CD4-positive, alpha-beta memory T cell (primary cell): ENCODE measurements at places on chromosomes 12 and 14.

GRCh38 chr12:53532021-53532420, 24.7 kb upstream of the NPFF start:
- DNase-seq, result no peak

DNA sequence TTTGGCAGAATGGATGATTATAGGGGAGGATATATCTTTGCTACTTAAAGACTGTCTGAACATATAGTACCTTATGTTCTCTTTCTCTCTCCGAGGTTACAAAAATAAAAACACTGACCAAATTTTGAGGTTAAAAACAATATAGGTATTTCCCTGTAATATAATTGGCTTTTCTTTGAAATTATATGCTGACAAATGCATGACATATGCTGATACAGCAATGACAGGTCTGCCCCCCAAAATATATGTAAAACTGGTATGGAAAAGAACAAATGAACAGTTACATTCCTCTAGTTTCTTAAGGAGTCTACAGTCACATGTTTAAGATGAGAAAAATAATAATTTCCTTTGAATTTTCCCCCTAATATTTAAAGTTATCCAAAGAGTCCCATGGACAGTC, 405.7 kb downstream of the SOX5 start:
- no peak for DNase-seq

DNA sequence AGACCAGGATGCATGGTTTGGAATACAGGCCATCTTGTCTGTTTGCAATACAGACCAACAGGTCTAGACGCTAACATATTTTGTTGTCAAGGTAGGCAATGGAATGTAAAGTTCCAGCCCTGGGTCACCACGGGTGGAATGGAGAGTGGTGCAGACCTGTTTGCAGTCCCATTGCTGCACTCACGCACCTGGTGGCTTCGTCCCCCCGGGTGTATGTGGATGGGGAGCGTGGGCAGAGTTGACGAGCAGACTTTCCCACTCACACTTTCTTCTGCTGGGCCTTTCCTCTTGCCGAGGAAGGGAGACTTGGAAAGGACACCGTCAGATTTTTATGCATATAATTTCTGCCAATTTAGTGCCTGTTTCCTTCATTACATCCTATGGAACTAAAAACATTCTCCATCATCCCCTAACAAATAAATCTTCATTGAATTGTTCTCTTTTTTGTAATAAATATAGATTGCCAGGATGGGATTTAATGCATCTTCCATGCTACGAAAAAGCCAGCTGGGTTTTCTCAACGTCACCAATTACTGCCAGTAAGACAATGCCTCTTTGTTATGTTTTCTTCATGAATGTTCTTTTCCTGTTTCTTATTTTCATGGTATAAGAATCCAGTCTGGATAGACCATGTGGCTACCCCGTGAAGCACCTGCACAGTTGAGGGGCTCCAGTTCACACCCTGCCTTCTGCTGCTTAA, 15.2 kb downstream of the DCAF4 start:
- no peak for DNase-seq

DNA sequence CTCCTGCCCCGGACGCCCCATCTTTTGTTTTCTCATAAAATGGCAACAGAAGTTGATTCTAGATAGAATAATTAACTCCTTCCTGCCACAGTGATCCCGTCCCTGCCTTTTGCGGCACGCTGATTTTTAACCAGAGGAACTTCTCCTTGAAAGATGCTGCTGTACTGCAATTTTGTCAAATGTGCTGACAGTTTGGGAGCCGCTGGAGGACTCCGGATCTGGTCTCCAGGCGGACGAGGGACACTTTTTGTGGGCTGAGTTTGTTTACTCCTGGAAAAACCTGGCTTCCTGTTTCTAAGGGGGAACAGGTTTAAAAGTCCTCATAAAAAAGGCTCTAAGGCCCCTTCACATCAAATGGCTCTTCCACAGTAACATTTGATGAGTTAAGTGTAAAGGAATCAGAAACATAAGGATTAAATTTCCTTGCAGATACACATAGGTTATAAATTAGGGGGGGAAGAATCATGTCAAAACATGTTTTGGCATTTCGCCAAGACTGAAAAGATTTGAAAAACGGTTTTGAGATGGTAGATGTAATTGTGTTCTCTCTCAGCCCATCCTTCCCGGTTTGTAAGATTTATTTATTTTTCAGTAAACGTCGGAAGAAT, 15.5 kb downstream of the FZD10 start:
- no peak for DNase-seq

- no peak for DNase-seq
These were observed 39.6 kb upstream of the YY1 start for GRCh38 chr14:100199240-100199860.

- DNase-seq, result peak; percentile 50
These were observed 115.5 kb downstream of the SLC38A1 start for GRCh38 chr12:46153268-46153872.

GRCh38 chr12:6133642-6134041, 9.2 kb upstream of the VWF start:
- no peak for DNase-seq

DNA sequence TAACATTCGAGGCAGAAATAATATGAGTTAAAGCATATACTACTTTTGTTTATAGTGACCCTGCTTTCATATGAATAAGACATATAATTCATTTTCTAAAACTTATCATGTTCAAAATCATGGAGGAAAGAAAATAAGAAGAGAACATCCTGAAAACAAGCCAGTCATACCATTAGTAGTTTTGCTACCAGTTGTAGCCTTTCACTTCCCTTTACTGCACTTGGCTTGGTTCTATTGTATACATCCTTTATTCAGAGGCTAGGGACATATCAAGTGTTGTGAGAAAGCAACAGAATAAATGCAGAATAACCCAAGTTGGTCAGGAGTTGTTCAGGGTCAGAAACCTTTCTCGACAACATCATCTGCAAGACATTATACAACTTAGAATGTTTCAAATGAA, 598.7 kb downstream of the SOX5 start:
- DNase-seq, result no peak

DNA sequence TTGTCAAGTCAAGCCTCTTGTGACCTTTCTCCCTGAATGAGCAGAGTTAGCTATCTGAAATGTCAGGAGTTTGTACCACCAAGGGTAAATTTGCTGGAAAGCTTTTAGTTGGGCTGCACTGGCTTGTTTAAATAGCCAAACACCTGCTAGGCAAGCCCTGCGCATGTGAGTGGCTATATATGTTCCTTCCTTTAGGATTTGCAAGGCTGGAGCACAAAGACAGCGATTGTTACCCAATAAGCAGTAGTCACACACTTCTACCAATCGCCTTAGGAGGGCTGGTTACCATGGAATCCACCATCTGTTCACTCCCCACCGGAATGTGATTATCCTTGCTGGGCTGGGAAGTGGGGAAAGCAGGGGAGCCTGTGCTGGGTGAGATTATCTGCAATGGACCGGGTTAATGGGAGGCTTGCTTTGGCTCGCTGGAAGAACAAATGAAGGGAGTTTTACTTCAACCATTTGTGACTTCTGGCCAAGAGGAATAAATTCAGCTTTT, 102.5 kb downstream of the FGD4 start:
- no peak for DNase-seq

GRCh38 chr12:105427883-105428282, 97.4 kb downstream of the C12orf75 start:
- no peak for DNase-seq

DNA sequence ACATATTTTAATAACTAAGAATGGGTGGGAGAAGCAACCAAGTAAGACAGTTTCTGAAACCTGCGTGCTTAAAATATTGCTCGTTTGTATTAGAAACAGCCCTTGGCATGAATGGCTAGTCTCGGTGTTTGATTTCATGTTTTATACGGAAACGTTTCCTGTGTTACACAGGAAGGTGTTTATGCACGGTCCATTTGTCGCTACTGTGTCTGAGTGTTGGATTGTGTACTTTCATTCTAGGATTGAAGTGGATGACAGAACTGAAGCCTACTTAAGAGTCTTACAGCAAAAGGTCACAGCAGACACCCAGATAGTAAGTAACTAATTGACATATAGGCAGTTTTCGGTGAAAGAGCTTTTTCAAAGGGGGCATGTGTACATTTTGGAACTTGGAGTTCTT, 19.6 kb downstream of the PIWIL1 start:
- DNase-seq, result no peak

DNA sequence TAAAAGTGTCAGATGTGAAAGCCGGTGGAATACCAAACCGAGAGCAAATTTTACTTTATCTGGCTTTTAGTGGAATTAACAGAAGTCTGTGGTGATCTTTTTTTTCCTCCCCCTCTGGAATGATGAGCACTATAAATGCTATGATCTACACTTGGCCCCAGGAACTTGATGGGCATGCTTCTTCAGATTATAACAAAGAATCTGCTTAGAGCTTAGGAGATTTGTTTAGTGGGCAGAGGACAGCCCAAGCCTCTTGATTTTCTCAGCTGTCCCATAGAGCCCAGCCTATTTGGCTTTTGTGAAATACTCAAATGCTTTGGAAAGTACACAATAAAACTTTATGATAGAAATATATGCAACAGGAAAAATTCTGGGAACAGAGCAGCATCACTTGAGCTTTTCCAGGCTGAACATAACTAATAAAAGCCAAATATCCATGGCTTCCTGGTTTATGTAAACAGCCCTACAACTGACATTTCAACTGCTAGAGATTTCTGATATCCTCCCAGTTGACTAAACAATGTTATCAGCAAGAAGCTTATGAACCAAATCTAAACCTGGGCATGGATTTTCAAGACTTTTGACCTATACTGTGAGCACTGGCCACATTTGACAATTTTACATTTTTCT, 149.6 kb downstream of the PLXNC1 start:
- DNase-seq, result no peak

GRCh38 chr12:92034858-92035401, 110.7 kb downstream of the BTG1 start:
- peak; percentile 62 for DNase-seq

- DNase-seq, result no peak
These were observed 321.6 kb downstream of the ZFP36L1 start for GRCh38 chr14:68471029-68471963.

DNA sequence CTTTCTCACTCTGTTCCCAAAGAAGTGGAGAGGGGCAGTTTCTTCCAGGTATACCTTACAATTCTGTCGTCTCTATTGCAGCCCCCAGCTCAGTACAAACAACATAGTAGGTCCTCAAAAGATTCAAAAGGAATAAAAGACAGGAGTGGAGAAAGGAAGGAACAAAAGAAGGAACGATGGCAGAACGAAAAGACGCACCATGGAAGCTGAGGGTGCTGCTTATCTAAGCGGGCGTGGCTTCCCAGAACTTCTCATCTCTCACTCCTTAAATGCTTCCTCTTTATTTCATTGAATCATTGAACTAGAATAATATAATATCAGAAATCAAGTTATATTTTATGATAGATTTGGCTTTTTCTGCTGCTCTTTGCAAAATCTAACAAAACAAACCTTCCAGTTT, 13.7 kb upstream of the LTA4H start:
- DNase-seq, result no peak

DNA sequence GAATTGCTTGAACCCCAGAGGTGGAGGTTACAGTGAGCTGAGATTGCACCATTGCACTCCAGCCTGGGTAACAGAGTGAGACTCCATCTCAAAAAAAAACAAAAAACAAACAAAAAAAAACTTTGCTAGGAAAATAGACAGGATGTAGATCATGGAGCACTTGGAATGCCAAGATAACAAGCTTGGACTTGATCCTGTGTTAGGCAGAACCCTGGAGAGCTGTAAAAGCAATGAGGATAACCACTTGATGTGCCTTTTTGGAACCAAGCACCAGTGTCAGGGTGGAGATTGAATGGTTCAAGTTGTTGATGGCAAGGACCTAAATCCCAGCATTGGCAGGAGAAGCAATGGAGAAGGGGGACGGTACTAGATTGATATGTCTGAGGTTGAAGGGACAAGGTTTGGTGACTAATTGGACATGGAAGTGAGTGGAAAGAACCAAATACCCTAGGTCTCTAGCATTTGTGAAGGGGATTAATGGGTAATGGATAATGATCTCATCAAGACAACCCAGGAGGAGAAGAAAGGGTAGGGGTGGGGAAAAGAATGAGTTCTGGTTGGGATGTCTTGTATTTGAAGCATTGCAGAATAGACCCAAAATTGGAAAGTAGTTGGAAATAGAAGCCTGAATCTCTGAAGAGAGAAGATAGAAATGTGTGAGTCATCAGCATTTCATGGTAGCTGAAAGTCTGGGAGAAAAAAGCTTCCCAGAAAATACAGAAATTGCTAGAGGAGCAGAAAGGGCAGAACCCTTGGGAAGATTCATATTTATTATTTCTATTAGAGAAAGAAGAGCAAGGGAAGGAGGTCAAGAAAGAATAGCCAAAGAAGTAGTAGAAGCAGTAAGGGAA, 176.7 kb downstream of the NUAK1 start:
- no peak for DNase-seq

- no peak for DNase-seq
These were observed 475.6 kb downstream of the PDZRN4 start for GRCh38 chr12:41663598-41664265.

DNA sequence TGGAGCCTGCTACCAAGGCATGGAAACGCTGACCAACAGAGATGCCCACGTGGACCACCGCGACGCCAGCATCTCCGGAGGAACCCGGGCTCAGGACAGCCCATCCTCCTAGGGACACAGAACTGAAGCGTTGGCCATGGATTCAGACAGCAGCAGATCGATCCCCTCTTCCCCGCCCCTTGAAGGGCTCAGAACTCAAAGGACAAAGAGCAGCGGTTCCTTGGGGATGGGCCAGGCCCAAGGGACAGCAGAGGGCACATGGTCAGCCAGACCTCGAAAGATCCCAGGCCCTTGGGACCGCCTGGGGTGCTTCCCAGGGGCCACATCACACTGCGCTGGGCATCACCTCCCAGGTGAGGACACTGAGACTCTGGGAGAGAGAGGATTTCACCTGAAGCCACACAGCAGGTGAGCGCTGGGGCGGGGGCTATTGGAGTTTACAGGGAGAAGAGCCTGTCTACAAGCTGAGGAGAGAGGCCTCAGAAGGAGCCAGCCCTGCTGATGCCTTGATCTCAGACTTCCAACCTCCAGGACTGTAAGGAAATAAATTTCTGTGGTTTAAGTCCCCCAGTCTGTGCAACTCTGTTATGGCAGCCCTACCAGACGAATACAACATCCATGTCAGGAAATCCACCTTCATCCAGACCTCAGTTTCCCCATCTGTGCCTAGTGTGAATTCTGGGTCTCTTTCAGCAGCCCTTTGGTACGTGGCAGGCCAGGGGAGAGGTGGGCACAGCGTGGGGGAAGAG, 49.4 kb downstream of the CCNK start:
- no peak for DNase-seq

DNA sequence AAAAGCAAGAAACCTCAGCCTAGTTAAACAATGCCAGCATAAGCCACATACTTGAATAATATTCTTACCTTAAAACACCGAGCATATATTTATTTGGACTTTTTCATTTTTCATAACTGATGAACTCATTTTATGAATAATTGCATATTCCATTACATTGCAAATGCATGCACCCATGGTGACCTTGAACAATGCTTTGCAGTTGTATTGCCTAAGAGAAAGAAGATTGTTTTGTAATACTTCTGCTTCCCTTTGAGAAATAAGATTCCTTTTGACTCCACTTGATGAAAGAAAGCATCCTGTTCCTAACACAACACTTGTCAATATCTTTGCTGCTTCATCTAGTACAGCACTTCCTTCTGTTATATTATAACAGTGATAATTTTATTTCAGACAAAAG, 1182.2 kb downstream of the FLRT2 start:
- no peak for DNase-seq

GRCh38 chr14:65072937-65073336, 29.4 kb downstream of the MAX start:
- DNase-seq, result no peak
